NCI-H1092 treated with DMSO at 0.1 percent for 48 hours (cell line): ENCODE measurements at places on chromosomes 4 and X.

GRCh38 chr4:145909281-145909715, 29.3 kb downstream of the ZNF827 start:
- no peak for DNase-seq

DNA sequence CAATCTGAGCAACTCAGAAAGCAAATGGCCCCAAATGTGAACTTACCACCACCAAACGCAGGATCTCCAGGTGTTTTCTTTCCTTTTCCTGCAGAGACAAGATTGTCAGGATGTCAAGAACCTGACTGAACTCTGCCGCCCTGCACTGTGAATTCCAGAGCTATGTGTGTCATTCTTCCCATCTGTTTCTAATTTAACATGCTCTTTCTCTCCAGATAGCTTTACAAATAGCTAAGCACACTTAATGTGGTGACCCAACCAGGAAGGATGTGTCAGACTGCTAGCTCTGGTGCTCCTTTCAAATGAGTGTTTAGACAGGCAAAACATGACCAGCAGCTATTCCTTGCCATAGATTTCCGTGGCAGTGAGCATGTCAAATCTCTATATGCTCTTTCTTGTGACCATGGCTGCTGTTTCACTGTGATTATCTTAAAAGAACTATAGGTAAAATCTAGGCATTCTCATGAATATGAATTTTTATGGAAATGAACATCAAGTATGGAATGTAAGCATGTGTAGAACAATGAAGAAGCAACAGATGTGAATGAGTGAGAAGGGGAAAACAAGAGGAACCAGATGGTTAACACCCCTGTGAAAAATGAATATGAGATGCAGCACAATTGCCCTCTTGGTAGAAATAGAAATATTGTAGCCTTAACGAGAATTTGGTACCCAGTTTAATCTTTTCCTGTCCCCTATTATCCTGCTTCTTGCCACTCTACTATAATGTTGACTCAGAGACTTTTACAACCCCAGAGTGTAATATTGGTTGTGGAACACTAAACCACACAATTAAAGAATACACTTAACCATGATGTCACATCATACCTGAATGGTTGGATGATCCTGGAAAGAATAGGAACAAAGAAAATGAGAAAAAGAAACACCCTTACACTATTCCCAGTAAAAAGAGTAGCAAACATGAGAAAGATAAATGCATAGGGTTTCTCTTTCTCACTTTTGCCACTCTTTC, 247.8 kb upstream of the DKK2 start:
- DNase-seq, result no peak

- DNase-seq, result no peak
Measured at GRCh38 chr4:71828470-71828869, 44.6 kb upstream of the GC start.

GRCh38 chrX:28586981-28587551, at the start of gene IL1RAPL1:
TSS of gene IL1RAPL1 (plus strand) at chrX:28587446.
- no peak for DNase-seq

GRCh38 chr4:128606173-128606572, 203.3 kb upstream of the JADE1 start:
- DNase-seq, result no peak

DNA sequence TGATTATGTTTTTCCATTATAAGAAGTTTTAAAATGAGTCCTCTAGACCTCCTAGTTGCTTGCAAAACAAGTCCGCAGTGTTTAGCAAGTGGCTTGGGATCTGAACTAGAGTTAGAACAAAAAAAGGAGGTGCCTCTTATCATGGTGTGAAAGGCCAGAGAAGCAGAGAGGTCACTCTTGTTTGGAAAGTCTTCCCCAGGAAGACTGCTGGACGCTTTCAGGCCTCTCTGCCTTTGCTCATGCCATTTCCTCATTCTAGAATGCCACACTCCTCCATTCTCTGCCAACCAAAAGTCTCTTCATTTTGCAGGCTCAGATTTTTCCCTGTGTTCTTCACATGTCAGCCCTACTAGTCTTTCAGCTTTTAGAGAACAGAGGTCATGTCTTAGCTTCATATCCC, 14.9 kb downstream of the PARM1 start:
- no peak for DNase-seq

GRCh38 chrX:131841496-131842437, 181.3 kb upstream of the STK26 start:
- DNase-seq, result peak; percentile 33

- no peak for DNase-seq
Measured at GRCh38 chrX:12610079-12610478, 181.1 kb upstream of the PRPS2 start.

- peak; percentile 93 for DNase-seq
Measured at GRCh38 chrX:40169193-40170101, 71.7 kb upstream of the BCOR start.

DNA sequence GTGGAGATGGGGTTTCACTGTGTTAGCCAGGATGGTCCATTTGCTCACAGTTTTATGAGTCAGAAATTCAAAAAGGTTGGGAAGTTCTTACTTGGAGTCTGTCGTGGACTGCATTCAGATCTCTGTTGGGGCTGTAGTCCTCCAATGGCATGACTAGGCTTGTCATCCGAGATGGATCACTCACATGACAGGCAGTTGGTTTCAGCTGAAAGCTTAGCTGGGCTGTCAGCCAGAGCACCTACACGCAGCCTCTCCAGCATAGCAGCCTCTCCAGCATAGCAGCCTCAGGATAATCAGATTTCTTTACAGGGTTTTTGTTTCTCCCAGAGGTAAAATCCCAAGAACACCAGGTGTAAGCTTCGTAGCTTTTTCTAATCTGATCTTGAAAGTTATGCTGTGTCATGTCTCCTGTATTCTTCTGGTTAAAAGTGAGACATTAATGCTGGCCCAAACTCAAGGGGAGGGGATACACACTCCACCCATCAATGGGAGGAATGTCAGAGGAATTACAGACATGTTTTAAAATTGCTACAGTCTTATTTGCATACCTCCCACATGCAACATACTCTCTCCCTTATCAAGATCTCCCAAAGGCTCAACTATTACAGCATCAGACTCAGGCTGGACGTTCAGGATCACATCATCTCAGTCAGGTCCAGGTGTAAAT, 31.6 kb upstream of the SOD3 start:
- no peak for DNase-seq

DNA sequence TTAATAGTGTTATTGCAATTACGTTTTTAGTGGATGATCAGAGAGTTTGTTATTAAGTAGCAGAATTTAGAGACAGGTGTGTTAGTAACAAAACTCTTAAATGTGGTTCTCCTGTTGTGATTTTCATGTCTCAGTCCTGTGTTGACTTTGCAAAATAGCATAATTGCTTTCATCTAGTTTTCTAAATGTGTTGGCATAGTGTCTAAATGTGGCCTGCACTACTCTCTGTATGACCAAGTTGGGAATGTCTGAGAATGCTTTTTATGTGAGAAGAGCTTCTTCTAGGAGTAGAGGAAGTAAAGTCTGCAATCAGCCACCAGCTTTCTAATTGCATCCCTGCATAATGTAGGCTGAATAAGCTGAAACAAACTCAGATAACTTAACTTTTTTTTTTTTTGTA, 158.6 kb upstream of the FAT1 start:
- no peak for DNase-seq

GRCh38 chrX:101803451-101803850, 128.4 kb downstream of the ZMAT1 start:
- peak; percentile 15 for DNase-seq

DNA sequence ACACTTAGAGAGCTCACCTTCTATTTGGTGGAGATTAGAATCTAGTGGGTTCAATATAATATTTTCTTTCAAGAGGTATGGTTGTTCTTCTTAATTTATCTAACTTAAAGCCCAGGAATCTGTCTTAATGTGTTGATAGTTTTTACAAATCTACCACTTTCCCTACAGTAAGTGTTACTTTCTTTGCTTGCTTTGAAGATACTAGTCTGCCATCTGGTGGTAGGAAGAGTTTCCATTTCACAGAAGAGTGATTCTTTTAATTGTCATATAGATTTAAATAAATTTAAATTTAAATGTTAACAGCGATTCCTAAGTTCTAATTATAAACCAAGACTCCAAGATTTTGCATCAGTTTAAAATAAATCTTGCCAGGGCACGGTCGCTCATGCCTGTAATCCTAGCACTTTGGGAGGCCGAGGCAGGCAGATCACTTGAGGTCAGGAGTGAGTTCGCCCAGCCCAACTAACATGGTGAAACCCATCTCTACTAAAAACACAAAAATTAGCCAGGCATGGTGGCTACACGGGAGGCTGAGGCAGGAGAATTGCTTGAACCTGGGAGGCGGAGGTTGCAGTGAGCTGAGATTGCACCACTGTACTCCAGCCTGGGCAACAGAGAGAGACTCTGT, 43.5 kb downstream of the NUDT9 start:
- DNase-seq, result peak; percentile 39

DNA sequence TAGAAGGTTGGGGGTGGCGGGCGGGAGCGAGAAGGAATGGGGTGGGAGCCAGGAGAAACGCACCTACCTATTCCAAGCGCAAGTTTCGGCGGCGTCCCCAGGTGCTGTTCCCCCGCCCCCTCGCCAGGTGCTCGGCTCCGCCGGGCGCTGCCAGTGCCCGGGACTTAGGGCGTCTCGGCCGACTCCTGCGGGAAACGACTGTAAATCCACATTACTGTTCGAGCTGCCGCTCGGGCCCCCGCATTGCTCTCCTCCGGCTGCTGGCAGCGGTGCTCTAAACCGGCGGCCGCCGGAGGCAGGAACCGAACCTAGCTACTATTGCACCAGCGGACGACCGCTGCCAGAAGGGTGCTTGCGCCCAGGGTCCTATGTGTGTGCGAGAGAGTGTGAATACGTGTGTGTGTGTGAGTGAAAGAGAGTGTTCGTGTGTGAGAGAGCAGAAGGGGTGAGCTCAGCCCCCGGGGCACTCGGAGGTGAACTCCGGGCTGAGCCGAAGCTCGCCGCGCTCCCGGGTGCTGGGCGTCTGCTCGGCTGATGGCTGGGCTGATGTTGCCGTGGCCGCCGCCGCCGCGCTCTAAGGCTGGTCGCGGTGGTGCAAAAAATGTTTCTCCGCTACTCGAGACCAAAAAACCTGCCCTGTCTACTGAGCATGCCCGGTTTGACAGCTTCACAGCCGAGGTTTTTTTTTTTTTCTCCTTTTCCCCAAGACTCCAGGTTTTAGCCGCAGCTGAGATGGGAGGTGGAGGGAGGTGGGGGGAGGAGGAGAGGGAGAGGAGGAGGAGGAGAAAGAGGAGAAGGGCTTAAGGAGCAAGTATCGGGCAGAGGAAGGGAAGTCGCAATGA, 115.7 kb upstream of the TEX13C start:
- DNase-seq, result peak; percentile 17

DNA sequence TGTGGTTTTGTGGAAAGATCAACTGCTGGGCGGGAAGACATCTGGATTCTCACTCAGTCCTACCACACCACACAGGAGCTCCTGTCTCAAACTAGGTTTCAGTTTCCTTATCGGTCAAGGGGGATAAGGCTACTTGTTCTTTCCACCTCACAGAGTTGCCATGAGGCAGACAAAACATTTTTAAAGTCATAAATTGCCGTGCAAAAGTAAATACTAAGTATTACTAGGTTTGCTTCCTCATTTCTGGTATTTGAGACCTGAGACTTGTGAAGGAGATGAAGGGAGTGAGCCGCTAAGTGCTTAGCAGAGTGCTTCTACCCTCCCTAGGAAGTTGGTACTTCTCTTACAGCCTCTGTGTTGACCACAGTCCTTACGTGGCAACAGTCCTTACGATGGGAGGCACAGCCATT, 1.5 kb downstream of the LAP3 start:
- no peak for DNase-seq

DNA sequence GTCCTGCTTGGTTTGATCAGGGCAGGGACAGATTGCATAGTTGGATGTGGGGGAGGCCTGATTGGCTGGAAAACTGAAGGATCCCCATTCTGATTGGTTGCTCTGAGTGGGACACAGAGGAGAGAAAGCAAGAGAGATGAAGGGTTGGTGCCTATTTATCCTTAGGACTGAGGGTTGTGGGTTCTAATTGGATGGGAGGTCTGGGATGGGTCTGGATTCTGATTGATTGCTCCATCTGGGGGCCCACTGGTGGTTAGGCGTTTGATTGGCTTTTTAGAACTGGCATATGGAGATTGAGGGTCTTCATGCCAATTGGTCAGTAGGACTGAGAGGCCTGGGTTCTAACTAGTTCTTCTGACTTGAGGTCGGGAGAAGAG, 644 bp upstream of the EBP start:
- DNase-seq, result peak; percentile 40

DNA sequence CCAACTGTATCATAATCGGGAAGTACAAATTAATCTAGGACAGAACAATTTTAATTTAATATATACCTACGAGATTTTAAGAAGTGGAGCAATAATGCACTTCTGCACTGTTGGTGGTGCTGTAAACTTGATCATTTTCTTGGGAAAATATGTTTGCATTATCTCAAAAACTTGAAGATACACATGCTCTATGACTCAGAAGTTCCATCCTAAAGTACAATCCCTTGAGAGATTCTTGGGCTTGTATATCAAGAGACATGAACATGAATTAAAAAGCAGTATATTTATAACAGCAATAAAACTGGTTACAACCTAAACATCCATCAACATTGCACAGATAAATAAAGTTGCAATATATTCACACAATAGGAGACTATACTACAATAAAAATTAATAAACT, 168.8 kb downstream of the CLCN4 start:
- DNase-seq, result no peak

GRCh38 chrX:108439426-108439942, at the start of gene COL4A5:
TSS of gene COL4A5 (plus strand) at chrX:108439838. CDS start at chrX:108440126, 288 bp downstream.
- DNase-seq, result peak; percentile 78

GRCh38 chr4:25816591-25817058, 46.2 kb downstream of the SEL1L3 start:
- no peak for DNase-seq

DNA sequence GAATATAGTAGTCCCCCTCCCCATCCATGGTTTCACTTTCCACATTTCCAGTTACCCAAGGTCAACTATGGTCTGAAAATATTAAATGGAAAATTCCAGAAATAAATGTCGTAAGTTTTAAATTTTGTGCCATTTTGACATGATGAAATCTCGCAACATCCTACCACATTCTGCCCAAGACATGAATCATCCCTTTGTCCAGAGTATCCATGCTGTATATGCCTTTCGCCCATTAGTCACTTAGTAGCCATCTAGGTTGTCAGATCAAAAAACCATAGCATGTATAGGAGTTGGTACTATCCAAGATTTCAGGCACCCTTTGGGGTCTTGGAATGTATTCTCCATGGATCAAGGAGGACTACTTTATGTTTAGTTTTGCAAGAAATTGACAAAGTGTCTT, 8.3 kb downstream of the PRRG1 start:
- no peak for DNase-seq

DNA sequence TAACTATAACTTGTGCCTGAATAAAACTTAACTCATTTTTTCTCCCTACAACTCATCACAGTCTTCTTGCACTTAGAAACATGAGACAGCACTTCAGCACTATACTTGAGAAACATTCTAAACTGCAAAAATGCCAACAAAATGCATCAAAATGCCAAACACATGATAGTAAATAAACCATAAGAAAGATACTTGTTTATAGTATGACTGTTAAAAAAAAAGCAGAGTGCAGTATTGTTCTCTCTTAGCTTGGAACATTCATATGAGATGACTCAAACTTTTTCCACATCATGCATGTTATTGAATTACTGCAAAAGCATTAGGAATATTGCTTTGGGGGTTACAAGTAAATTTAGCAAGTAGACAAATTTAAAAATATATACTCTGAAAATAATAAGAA, 135.7 kb upstream of the ANXA10 start:
- DNase-seq, result no peak

GRCh38 chr4:124111922-124112321, 600.6 kb downstream of the ANKRD50 start:
- DNase-seq, result peak; percentile 65
